ENCODE measurements at places on chromosomes 2 and 18. TPM values are rescaled to one million over a fixed set of nuclear protein-coding genes. Genes with fewer than 3 reads are reported as not detected.

Gene PUM2
- 116 TPM for total RNA-seq

Gene CD207
- total RNA-seq, result not detected

Gene LCT
- 0.09 TPM for total RNA-seq

Gene CCL20
- total RNA-seq, result not detected

Gene DQX1
- total RNA-seq, result 1.8 TPM

Gene PARD6G
- not detected for total RNA-seq

Gene GMPPA
- 42.9 TPM for total RNA-seq

Gene FAM110C
- total RNA-seq, result not detected

Gene COL4A4
- 7.0 TPM for total RNA-seq

Gene FEV
- not detected for total RNA-seq

Gene HAT1
- 96.5 TPM for total RNA-seq

Gene SMIM21
- total RNA-seq, result not detected

Gene GRHL1
- total RNA-seq, result 2.5 TPM

Gene PREB
- 106 TPM for total RNA-seq

Gene APOB
- total RNA-seq, result not detected

Gene LYPD6B
- not detected for total RNA-seq

Gene PIEZO2
- 3.3 TPM for total RNA-seq

Gene CEP76
- total RNA-seq, result 14.1 TPM

Gene SPATA3
- total RNA-seq, result not detected

Gene C2orf78
- total RNA-seq, result not detected

Gene DHRS9
- total RNA-seq, result not detected

Gene NOL4
- 0.27 TPM for total RNA-seq

Gene CHAC2
- 13.7 TPM for total RNA-seq

Gene ACSL3
- total RNA-seq, result 83.2 TPM

Gene DSG2
- total RNA-seq, result not detected

Gene MC5R
- total RNA-seq, result not detected

Gene PPP1R7
- 82.0 TPM for total RNA-seq

Gene ADAM23
- 0.18 TPM for total RNA-seq

Gene THOC1
- total RNA-seq, result 77.1 TPM

Gene CFAP210
- not detected for total RNA-seq

Gene SRD5A2
- not detected for total RNA-seq

Gene SNORC
- 1.4 TPM for total RNA-seq

Gene AMMECR1L
- total RNA-seq, result 17.1 TPM

Gene EHD3
- total RNA-seq, result 2.5 TPM

Gene DAPL1
- total RNA-seq, result not detected

Gene ELOA2
- not detected for total RNA-seq

Measured in OCI-LY7 (cell line).